GM10248 (cell line): ENCODE measurements at places on chromosomes 4 and X.

DNA sequence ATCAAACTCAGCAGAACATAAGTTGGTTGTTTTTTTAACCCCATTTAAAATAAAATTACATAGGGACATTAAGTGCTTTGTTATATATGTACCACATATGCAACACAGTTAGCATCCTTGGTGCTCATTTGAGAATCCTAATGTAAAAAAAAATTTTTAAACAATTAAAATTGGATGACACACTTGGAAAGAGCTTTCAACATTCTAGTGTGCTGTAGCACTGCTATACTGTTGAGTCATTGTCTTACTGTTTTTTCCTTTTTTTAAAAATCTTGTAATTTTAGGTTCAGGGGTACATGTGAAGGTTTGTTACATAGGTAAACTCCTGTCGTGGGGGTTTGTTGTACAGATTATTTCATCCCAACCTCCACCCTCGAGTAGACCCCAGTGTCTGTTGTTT is 12.8 kb downstream of the THAP9 start:
- DNase-seq: no peak

DNA sequence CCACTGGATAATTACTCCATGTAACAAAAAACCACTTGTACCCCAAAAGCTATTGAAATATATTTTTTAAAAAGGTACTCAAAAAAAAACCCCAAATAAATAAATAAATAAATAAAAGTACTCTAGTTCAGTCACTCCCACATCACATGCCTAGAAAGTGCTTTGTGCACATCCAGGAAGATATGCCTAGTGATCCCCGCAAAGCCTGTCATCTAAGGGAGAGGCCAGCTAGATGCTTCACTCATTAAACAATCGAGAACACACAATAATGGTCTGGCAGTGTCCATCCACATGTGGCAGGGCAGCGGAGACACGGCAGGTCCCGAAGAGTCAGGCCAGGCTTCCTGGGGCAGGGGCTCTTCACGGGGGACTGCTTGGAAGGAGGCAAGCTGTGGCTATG is 47.6 kb downstream of the RAB33B start:
- no peak for DNase-seq

- DNase-seq: no peak
These were observed 37.9 kb upstream of the TRPC3 start for GRCh38 chr4:121989715-121990114.

DNA sequence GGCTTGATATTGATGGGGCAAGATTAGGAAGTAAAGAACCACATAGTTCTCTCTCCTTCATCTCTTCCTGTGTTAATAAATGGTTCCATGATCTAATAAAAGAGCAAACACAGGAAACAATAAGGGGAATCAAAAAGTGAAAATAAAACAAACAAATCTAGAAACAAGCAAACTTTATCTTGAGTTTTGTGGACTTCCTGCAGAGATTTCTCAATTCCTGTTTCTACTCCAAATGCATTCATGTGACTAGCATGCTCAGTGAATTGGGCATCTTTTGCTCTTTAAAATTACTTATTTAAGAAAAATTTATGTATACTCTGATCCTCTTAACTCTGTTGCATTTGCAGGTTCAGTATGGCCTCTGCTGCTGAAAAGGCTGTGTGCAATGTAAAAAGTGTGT is 682.0 kb downstream of the KCTD8 start:
- DNase-seq: no peak

DNA sequence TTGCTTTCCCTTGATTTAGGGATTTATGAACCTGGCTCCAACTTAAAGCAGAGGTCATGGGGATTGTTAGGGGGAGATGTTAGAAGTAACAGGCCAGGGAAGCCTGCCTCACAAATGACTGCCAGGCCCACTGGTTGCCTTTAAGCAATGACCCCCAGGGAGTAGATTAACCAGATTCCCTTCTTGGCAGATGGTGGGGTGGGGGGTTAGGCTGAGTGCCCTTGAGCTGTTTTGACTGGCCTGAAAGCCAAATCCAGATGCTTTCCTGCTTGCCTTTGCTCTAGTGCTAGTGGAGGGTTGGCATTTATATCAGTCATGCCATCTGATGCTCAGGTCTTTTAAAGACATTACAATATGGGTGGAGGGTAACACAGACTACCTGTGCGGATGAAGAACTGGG is 128.1 kb downstream of the TMEM164 start:
- DNase-seq: no peak

GRCh38 chr4:98586291-98586961 is 72.0 kb downstream of the TSPAN5 start:
- DNase-seq: no peak

DNA sequence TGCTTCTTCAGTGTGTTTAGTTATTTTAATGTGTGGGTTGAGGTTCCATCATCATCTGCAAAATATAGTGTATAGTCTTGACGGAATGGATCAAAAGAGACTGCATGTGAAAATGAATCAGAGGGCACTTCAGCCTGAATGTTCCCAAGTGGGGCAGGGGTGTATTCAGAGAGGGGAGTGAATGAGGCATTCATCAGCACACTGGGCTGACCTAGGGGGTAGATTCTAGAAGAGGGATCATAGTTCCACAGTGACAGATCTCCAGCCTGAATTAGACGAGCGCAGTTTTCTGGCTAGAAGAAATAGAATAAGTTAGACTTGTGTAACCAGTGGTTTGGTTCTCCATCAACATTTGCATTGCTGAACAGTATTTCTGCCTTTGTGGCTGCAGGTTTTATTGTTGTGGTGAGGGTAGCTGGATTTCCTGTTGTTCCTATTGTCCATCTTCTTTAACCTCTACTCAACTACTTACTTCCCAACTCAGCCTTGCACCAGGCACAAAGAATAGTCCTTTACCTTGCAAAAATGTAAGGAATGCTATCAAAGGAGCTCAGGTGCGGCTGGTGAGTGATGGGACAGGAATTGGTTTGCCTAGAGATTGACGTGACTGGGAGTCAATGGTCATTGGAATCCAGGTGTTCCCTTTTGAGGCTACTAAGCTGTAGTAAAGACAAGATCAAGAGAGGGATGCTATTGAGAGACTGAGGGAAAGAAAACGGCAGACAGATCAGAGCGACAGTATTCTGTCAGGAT is 50.9 kb downstream of the NAP1L5 start:
- DNase-seq: no peak
